ENCODE measurements at places on chromosomes 3 and 15.

DNA sequence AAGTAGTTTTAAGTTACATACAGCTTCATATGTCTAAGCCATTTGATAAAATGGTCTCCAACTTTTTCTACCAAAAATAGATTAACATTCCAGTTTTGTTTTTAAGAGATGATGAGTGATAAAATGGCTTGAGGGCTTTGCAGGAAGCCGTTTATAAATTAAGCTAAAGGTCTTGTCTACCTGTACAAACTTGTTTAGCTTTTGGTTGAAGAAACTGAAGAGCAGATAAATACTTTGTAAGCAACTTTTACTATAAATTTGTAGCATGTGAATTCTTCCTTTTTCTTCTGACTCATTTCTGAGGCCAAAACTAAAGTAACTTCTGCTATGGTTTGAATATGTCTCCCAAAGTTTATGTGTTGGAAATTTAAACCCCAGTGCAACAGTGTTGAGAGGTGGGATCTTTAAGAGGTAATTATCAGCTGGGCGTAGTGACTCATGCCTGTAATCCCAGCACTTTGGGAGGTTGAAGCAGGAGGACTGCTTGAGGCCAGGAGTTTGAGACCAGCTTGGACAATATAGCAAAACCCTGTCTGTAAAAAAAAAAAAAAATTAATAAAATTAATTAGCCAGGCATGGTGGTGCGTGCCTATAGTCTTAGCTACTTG is 8.2 kb upstream of the NEDD4 start:
- no peak for DNase-seq

DNA sequence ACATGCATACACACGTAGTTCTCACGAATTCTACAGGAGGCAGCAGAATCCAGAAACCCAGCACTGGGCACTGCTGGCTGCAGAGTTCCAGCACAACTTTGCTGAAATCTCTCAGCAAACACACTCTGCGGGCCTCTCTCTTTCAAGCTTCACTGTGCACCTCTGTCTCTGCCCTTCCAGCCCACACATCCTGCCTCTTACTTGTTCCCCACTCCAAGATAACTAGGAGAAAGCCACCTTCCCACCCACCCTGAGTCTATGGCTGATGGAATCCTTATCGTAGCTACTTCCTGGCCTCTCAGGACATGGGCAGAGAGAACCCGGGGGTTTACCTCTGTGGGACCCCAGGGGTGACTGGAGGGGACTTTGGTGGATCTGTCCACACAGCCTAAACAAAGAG is 11.9 kb downstream of the ANP32A start:
- no peak for DNase-seq

- DNase-seq: no peak
Observed at GRCh38 chr3:172170073-172170709, 130.8 kb downstream of the FNDC3B start.

DNA sequence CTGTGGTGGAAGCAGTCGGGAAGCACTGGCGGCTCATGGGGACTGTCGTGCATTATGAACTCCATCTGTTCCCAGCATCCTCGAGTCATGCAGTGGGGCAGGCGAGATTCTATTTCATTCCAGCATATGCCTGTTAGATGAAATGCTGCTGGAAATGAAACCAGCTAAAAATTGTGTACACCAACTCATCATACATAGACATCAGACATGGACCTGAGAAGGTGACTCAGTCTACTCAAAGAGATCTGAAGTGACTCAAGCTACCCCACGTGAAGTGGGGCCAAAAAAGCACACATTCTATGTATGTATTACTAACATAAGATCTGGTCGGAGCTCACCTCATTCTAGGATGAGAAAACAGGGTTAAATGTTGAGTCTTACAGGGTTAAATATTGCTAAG is 47.5 kb upstream of the FAM98B start:
- DNase-seq: no peak

- DNase-seq: no peak
Observed at GRCh38 chr3:22063500-22063899, 312.5 kb upstream of the ZNF385D start.

DNA sequence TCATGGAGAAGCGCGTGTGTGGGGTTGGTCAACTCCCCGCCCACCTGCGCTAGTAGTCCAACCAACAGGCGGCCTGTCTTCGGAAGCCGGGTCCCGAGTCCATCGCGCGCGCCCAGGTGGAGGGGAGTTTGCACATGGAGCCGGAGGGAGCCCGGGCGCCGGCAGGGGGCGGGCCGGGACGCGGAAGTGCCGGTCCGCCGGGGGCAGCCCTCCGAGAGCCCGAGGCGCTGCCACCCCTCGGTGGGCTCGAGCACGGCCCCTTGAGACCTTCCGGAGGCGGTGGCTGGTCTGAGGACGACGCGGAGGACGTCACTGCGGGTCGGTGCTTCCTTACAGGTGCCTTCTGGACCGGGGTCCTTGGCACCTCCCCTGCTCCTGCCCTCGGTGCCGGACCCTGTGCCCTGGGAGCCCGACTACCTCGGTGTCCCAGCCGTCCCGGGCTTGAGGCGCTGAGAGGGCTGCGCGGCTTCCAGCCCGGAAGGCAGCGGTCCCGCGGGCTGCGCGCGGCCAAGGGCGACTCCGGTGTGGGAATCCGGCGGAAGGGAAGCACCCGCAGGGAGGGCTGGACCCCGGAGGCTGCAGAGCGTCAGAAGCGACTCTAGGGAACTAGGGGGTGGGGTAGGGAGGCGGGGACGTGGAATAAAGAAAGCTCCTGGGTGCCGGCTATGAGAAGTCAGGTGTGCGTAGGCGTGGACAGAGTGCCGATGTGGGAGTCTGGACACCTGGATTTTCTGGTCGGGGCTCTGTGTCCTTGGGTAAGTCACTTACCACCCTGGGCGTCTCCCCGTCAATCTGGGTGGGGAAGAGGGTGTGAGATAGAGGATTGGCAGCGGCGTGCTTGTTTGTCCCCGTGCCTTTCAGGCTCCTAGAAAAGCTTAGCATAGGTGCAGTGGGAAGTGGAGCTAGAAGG is 212.3 kb downstream of the FGF12 start:
- no peak for DNase-seq

GRCh38 chr15:78228356-78228996 is 5.9 kb downstream of the ACSBG1 start:
- no peak for DNase-seq

DNA sequence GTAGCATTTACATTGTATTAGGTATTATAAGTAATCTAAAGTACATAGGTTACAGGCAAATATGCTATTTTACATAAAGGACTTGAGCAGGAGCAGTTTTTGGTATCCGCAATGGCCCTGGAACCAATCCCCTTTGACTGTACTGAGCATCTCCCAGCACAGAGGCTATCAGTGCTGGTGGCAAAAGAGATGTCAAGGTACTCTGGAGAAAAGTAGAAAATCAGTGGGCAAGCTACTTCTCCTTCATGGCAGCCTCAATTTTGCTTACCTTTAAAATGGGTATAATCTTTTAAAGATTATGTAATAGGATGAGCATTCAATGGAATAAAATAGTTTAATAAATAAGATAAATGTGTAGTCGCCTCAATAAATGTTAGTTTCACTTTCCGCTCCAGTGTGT is 56.7 kb upstream of the LMCD1 start:
- DNase-seq: no peak

GRCh38 chr3:161452179-161452578 is 44.4 kb upstream of the OTOL1 start:
- DNase-seq: no peak

DNA sequence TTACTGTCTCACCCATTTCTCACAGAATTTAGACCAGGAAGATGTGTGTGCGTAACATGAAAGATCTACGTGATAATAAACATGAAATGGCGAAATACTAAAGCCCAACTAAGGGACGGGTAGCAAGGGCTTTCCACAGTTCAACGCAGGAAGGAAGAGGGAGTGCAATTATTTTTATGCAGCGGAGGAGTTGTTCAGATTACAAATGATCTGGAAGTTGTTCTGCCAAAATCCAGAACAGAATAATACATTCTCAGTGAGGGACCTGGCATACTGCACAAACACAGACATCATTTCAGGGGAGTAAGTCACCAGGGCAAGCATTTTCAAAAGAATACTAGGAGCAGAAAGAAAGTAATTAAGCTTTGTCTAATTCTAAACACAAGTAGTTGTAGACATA is 133.6 kb upstream of the RAP2B start:
- no peak for DNase-seq

DNA sequence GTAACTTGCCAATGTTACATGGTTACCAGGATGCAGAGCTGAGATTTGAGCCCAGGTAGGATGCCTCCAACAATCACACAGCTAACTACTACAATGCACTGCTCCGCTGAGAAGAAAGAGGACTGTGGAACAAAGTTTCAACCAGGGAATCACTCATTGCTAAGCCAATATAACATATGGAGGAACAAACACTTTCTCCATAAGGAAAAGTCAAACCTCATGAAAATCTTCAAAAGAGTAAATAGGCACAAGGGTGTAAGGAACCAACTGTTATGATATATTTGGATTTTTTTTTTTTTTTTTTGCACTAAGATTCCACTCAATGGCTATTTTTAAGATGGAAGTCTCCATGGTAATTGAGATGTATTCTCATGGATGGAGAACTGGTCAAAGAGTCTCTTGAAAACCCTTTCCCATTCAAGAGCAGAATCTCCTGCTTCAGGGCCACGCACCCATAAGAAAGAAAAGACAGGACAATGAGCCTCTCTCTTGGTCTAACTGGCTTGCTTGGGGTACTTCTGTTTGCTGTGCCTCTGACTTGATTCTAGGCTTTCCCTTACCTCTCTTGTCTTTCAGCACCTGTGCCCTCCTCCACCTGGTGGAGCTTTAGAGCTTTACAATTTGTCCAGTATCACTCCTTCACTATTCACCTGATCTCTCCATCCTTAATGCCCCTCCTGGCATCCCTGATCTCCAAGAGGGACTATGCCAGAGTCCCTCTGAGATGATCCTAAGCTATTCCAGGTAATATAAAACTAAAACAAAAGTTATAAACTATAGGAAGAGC is 252.8 kb downstream of the NTRK3 start:
- DNase-seq: no peak

DNA sequence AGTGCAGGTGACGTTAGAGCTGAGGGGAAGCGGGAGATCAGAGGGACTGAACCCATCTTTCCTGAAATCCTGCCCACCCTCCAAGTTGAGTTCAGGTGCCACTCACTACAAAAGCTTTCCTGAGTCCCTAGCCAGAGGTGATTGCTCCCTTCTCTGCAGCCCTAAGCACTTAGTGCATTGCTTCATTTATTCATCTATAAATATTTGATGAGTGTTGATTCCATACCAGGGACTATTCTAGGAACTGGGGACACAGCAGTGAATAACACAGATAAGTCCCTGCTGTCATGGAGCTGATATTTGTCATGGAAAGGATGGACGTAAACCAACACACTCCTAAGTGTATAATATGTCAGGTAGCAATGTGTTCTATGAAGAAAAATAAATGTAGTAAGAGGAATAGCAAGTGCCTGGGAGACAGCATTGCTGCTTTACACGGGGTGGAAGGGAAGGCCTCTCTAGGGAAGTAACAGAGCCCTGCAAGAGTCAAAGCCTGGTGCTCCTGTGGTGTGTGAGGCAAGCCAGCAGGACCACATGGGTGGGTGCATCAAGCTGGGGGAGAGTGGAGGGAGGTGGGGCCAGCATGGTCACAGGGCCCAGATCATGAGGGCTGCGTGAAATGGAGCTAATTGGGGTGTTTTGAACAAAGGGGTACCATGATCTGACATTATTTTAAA is 18.6 kb downstream of the ALPK3 start:
- no peak for DNase-seq

- DNase-seq: no peak
Observed at GRCh38 chr3:125045965-125046364, 9.8 kb downstream of the HEG1 start.

DNA sequence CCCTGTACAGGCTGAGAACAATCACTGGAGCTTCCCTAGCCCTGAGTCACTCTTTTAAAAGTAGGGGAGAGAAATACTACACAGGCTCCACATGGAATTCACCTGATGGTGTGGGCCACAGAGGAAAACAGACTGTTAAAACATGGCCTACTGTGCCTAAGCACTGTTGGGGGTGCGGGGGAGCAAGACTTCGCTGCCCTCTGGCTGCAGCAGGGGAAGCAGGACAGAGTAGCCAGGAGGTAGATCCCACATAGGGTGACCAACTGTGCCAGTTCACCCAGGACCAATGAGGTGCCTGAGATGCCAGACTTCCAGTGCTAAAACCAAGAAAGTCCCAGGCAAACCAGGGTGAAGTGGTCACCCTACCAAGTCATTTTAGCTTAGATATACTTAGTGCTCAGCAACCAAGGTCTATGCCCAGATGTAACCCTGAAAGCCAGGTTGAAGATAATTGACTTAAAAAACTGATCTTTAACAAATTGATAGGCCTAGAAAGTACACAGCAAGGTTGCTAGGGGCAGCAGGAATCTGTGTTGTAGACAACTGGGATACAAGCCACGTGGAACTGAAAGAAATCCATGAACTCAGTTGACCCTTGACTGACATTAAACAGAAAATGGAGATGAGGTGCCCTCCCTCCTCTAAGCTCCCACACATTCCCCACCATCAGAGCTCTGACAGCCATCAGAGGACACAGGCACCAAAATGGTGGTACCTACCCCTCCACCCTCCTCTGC is 344.2 kb upstream of the PPP2R3A start:
- no peak for DNase-seq

DNA sequence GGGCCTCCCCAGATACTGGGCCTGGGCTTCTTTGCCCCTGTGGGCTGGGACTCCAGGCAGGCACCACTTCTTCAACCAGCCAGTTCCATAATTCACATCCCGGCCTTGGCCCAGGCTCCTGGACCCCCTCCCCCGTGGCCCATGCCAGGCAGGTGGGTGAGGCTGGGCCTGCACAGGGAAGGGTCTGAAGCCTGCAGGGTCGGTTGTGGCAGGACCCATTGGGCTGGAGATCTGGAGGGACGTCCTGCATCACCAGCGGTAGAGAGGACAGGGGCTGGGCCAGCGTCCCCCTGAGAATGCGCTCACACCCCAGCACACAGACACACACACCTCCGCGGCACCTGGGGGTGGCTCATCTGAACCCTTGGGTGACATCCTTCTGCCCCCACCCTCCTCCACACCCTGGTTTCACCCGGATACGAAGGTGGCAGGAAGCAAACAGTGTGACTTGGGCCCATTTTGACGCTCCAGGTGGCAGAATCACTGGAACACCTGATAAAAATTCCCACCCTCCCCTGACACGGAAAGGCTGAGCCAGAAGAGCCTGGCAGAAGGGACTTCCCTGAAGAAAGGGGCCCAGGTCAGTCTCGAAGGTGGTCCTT is 15.4 kb downstream of the ZDHHC19 start:
- no peak for DNase-seq

All from CD4-positive, CD25-positive, alpha-beta regulatory T cell (primary cell).